NCI-H2107 (cell line): ENCODE measurements at places on chromosomes 2 and 18.
A peak's percentile ranks its signal among the peaks of the same experiment; 100 is the strongest.

DNA sequence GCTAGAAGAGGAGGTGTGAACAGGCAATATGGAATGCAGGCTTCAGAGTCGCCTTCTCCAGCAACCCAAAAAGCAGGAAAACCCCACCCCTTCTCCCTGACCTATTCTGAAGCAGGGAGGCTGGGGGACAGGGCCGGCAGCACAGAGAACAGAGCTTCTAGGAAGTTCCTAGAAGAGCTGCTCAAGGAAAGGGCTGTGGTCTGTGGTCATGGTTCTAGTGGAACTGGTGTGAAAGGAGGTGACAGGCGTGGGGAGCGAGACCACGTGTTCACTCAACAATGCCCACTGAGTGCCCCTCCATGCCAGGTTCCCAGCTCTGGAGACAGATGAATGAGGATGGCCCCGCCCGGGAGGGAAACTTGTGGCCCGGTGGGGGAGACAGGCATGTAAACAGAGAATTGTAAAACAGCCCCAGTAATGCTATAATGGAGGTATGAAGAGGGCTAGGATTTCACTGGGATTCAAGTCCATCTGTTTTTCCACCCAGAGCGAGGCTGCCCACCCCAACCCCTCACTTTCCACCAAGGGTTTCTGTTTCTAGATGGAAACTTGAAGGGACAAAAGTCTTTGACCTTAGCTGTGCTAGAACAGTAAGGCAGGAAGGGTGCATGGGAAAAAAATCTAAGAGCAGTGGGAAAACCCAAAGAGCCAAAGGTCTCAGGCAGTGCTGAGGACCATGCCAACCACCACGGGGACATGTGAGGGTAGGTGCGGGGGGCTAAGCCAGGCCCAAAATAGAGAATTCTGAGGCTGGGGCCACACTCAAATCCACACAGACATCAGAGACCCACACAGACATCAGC is 71.8 kb downstream of the TNS1 start:
- DNase-seq, result no peak

DNA sequence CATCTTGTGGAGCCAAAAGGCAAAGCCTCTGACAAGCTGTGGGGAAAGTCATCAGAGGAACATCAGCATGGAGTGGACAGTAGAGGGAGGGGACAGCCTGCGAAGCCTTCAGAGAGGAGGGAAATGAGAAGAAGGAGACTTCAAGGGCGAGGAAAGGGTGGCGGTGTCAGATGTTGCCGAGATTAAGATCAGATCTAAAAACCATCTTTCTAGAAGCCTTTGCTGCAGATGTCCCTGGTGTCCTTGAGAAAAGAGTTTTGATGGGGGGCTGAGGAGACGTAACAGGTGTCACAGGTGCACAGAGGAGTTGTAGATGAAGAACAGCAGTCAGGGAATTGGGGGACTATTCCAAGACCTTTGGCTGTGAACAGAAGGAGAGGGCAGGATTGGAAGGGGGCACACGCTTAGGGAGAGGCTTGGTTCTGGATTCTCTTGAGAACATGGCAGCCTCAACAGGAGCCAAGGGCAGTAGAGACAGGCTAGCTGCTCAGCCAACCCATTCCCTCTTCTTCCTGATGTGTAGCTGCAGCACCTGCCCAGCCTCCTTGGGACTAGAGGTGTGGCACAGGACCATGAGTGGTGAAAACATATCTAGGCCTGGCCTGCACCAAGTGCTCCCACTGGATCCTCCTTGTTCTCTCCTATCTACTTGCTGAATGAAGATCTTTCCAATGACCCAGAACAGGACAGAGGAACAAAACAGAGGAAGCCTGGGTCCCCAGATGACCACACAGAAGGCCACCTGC is 22.7 kb upstream of the NCL start:
- no peak for DNase-seq

DNA sequence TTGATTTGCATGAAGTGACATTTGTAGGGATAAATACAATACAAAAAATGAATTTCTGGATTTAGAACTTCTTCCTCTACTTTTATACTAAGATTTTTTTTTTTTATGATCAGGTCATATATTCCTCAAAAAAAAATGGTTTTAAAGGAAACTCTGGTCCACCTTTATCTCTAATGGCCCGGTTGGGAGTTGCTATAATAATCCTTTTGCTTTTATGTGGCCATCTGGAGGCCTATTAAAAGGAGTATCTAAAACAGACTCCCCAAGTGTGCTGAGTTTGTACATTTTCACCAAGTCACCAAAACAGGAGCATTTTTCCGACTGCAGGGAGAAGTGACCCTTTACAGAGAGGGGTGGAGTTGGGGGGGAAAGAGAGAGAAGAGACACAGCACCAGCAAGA is 329.2 kb upstream of the FIGN start:
- no peak for DNase-seq

GRCh38 chr2:158034198-158034866 is 67.3 kb upstream of the UPP2 start:
- peak; percentile 20 for DNase-seq

DNA sequence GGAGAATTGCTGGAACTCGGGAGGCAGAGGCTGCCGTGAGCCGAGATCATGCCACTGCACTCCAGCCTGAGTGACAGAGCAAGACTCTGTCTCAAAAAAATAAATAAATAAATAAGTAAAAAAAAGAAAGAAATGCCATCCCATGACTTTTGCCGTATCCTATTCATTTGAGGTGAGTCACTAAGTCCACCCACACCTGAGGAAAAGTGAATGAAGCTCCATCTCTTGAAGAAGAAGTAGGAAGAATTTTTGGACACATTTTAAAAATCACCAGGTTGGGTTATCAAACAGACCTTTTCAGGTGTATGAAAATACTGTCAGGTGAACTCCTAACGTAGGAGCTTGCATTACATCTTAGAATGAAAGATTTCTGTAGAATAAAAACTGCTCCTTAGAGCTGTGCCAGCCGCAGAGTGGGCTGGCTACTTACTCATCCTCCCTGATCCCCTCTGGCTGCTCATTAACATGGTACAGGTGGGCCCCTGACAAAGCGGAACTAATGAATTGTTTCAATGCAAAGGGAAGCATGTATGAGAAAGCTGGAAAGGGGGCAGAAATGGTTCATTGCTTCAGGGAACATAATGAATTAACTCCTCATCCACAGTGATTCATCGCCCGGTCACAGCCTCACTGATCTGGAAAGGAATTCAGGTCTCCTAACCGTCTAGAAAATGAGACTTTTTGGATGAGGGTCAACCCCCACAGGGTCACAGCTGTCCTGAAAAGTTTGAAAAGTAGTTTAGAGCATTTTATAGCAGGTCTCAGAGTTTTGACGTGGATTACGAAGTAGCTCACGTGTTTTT is 191.4 kb downstream of the SPP2 start:
- DNase-seq, result no peak

DNA sequence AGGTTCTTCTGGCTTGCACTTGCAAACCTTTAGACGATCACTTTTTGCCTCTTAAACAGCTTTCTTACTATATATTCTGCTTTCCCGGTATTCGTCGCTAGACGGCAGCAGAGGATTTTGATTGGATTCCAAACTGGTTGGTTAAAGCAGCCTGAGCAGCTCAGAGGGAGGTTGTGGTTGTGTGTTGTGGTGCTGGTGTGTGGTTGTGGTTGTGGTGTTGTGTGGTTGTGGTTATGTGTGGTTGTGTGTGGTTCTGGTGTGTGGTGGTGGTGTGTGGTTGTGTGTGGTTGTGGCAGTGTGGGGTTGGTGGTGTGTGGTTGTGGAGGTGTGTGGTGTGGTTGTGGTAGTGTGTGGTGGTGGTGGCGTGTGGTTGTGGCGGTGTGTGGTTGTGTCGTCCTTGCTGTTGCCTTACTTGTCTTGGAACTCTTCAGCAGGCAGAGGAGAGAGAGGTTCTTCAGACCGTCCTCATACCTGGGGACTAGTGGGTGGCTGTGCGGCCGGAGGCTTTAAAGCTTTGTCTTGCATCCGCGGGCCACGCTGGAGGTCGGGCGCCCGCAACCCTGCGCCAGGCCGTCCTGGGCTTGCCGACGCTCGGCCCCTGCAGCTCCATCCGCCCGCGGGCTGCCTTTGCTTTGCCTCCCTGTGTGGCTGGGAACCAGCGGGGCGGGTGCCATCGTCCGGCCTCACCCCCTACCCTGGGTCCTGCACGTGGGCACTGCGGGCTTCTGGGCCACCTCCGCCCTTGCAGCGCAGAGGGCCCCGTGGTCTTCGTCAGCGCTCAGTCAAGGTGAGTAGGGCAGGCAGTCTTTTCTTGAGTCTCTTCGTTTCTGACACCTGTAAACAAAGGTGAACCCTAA is 190.8 kb downstream of the ARHGAP28 start:
- DNase-seq, result peak; percentile 27

DNA sequence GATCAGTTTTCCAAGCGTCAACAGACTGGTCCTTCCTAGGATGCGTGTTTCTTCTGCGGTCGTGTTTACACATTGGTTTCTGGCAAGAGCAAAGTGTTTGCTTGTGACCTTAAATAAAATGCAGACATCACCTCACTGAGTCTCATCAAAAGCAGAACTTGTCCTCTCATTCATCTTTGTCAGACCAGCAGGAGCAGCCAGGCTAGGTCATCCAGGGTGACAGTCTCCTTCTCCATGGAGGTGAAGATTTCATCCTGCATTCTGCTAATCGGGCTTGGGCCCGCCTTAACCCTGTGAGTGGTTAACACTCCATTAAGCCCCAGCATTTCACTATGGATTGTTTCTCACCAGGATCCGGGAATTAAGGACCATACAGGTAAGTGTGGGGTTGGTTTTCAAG is 64.2 kb upstream of the PID1 start:
- DNase-seq, result peak; percentile 22

- DNase-seq, result no peak
Observed at GRCh38 chr2:68060652-68061051, 2.2 kb downstream of the C1D start.

GRCh38 chr2:198763793-198764192 is 693.9 kb downstream of the SATB2 start:
- no peak for DNase-seq

DNA sequence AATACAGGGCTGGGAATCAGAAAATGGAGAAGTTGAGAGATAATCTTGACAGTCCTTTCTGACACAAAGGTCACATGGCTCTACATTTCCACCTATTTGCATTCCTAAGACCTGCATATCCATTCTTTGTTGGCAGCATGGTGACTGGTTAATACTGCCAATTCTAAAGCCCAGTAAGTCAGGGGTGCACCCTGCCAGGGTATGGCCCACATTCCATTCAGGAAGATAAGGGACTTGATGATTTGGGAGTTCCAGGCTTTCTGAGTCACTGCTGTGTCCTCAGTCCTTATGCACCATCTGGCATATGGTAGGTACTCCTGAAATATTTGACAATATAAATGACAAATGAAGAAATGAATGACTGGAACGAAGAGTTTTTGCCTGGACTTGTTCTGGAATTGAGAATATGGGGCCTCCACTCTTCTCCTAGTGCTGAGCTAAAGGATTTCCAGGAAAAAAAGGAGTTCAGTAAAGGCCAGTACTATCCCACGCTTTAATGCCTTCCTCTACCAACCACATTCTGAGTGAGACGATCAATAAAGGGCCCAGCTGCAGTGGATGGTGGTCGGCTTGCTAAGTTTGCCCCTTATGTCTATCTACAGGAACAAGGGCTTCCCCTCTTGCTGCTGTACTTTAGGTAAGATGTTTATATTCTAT is 31.7 kb upstream of the EIF2AK3 start:
- DNase-seq, result no peak

DNA sequence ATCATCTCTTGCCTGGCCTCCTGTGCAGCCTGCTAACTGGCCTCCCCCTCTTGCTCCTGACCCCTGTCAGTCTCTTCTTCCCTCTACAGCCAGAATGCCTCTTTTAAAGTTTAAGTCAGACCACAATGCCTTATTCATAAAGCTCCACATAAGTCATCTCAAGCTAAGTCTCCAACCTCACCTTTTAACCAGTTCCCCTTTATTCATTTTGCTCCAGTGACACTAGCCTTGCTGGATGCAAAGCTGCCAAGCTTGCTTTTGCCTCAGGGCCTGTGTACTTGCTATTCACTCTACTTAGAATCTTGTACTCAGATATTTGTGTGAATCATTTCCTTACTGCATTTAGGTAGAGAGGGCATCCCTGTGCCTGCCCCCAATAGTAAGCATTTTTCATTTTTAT is 180.9 kb downstream of the PDE1A start:
- no peak for DNase-seq

GRCh38 chr2:131043199-131044074 is 49.8 kb downstream of the FAM168B start:
- DNase-seq, result no peak

GRCh38 chr2:236607471-236608187 is 38.0 kb downstream of the ACKR3 start:
- DNase-seq, result no peak

- peak; percentile 27 for DNase-seq
Observed at GRCh38 chr2:195318440-195319111, 338.4 kb upstream of the SLC39A10 start.

GRCh38 chr2:66532972-66533868 is 98.3 kb downstream of the MEIS1 start:
- no peak for DNase-seq

- DNase-seq, result no peak
Observed at GRCh38 chr2:37654932-37655841, 16.3 kb downstream of the CDC42EP3 start.

- no peak for DNase-seq
Observed at GRCh38 chr2:180716186-180717180, 263.9 kb upstream of the UBE2E3 start.

DNA sequence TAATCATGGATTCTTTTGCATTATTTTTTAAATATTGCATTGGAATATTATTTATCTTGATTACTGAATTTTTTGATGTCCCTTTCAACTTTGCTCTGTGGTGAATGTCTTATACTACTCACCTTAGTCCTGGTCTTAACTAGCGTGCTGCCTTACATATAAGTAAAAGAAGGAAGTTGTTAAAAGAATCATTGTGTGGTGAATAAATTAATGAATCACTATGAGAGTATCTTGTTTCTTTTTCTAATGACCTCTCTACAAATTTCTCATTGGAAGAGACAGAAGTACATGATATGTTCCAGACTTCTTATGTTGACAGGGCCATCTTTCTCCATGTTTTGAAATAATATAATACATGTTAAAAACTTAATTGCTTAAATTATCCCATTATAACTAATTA is 432.6 kb upstream of the MMADHC start:
- no peak for DNase-seq

- DNase-seq, result no peak
Observed at GRCh38 chr18:10927286-10927992, 221.9 kb downstream of the PIEZO2 start.

DNA sequence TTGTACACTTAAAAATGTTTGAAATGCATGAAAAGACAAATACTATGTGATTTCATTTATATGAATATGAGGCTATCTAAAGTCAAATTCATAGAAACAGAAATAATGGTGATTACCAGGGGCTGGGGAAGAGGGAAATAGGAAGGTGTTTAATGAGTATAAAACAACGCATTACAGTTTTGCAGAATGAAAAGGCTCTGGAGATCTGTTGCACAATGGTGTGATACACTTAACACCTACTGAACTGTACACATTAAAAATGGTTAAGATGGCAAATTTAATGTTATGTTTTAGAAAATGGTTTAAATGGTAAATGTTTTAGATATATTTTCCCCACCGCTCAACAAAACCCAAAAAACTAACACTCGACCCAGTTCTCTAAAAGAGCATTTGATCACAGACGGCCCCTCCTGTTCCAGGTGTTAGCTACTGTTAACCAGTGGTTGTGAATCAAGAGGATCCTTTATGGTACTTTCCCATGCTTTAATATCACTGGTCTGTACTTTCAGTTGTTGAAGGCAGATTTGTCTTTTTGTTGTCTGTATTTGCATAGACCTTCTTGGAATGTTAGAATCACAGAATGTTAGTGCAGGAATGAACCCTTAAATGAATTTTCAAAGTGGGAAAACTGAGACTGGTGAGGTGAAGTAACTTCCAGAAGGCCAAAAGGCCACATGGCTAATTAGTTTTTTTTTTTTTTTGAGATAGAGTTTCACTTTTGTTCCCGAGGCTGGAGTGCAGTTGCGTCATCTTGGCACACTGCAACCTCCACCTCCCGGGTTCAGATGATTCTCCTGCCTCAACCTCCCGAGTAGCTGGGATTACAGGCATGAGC is 10.2 kb downstream of the RAB10 start:
- DNase-seq, result no peak
